DMS153 (cell line): ENCODE measurements at places on chromosomes 2 and 18.

GRCh38 chr2:176138923-176139660 is 9.6 kb downstream of the HOXD8 start:
- no peak for DNase-seq

DNA sequence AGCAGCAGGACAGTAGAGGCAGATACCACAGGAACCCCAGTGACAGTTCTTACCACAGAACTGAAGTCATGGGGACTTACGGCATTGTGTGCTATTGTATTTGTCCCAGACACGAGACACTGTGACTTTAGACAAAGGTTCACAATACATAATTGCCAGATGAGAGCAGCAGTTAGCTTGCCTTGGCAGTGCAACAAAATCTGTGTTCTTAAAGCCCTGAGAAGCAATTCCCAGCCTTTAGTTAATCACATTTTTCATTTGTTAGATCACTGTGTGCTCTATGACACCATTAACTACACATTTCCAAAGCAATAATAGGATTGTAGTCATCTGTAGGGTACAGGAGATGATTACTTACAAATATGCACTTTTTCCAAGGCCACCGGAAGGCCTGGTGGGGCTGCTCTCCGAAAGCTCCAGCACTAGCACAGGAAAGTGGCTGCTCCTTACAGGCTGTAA is 97.5 kb upstream of the LDLRAD4 start:
- DNase-seq = no peak

DNA sequence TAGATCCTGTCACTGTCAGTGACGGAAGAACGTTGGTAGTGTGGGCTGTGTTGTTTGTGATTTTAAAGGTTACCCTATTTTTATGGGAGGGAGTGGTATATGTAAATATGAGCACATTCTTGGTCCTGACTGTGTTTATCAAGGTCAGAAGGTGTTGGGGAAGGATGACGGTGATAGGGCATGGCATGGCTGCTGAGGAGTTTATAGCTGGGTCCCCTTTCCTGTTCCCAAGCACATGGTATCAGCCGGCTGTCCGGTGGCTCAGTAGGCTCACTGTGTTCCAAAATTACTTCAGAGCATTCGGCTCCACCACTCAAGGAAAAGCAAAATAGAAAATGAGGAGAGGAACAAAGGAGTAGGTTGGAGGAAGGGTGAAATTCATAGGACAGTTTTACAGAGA is 28.6 kb downstream of the IRS1 start:
- DNase-seq = no peak

DNA sequence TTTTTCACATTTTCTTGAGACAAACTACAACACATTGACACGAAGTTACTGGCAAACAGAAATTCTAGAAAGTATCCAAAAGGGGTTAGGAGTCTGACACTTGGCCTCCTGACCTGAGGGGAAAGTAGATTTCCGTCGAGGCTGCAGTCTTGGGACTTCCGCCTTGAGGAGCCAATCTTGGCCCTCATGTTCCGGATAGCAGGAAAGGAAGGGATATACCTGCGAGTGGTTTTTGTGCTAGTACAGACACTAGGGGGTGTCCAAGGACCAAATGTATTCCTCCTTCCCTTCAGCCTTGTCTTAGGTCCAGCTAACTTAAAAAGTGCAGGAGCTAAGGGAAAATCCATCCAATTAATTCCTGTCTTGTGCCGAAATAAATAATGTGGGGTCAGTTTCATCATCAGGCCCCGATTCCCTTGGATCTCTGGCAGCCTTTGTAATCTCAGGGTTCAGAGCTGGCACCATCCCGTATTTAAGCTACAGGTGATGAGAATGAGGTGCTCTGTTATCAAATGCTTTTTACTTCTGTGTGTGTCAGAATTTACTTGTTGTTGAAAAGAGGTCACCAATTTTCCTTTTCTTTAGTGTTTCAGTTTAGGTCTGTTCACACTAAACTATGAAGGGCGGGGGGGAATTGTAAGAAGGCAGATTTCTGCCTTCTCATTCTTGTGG is 330.2 kb upstream of the FANCL start:
- DNase-seq = peak; percentile 52

DNA sequence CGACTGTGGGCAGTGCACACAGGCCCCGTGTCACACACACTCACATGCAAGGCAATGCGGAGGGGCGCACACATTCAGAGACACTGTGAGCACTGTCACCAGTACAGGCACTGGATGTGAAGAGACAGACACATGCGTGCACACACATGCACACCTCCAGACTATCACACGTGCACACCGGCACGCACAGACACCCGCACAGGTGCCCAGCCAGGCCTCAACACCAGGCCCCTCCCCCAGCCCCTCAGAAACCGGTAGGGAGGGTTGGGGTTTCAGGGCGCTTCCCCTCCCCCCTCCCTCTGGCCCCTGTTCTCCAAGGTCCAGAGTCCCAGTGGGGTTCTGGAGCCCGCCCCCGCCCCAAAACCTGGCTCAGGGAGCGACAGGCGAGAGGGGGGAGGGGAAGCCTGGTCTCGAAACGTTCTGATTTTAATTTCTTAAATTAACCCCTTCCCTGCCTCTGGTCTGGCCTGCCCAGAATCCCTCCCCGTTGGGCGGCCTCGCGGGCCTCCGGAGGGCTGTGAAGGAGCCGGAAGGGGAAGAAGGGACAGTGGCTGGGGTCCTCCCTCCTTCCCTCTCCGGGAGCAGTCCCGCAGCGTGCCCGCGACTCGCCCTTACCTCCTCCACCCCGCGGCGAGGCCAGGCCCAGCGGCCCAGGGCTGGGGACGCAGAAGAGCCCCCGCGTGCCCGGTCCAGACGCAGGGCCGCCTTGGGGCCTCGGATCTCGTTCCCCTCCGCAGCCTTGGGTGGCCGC is 558 bp downstream of the FBXO41 start:
- no peak for DNase-seq

- no peak for DNase-seq
These were observed 288.5 kb downstream of the TNS1 start for GRCh38 chr2:217714287-217714751.

DNA sequence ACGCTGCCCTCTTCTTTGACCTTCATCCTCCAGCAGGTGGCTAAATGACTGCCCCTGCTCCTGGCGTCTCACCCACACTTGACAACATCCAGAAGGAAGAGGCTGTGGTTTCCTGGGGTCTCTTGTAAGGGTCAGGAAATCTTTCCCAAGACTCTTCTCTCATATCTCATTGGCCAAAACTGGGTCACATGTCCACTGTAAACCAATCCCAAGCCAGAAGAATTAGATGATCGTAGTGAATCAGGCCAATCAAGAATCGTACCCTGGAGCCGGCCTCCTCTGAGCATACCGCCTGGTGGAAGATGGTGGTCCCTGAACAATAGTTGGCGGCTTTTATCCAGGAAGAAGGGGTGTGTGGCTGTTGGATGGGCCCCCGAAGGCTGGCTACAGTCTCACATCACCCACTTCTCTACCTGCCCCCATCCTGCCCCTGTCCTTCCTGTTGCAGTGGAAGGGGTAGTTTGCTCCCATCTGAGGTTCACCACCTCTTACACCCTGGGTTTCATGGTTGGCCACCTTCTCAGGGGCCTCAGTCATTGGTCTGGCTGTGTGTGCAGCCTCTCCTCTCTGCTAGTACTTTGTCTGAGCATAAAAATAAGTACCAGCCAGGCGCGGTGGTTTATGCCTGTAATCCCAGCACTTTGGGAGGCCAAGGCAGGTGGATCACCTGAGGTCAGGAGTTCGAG is 3.8 kb downstream of the SAG start:
- DNase-seq = no peak

DNA sequence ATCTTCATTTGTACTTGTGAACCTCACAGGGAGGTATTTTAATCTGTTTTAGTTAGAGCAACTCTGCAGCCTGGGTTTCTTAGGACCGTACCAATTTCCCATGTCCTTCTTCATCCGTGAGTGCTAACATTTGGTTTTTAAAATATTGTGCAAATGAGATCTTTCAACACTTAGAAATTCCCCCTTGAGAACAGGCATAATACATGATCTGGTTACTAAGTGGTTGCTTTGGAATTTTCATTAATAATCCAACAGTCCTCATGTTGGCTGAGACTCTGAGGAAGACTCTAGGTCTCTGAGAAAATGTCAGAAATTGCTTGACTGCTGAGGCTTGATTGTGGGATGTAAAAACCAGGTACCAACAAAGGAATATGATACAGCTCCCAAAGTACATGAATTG is 125.6 kb upstream of the CDCA7 start:
- DNase-seq = no peak

DNA sequence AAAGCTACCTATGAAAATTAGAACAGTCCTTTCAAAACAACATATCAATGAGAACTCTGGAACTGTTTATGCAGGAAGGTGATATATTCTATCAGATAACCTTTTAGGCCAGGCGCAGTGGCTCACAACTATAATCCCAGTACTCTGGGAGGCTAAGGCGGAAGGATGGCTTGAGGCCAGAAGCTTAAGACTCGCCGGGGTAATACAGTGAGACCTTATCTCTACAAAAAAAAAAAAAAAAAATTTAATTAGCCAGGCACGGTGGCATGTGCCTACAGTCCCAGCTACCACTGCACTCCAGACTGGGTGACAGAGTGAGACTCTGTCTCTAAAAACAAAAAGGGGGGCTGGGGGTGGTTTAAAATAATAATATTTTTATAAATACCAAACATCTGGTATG is 77.9 kb downstream of the OSBPL1A start:
- no peak for DNase-seq

GRCh38 chr18:73917046-73917445 is 230.6 kb downstream of the FBXO15 start:
- no peak for DNase-seq

GRCh38 chr2:162917626-162918025 is 79.1 kb upstream of the KCNH7 start:
- no peak for DNase-seq

DNA sequence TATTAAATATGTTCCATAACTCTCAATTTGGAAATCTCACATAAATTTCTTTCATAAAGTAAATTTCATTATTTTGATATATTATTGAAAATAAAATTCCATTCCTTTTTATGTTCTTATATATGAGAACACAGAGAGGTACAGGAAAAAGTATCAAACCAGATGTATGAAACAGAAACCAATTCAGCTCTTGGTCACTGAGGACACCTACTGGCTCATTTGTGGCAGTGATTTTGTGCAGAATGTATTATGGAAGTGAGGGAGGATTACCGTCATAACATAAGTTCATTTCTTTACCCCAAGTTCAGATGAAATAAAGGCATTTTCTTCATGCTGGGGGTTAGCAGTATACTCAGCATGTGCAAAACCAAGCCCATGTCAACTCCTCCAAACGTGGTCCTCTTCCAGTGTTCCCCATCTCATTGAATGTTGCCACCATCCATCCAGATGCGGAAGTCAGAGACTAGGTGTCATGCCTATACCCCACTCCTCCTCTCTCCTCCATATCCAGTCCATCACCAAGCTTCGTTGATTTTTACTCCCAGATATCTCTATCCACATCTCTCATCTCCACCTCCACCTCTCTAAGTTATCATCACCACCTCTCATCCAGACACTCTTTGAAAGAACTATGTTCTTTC is 41.7 kb upstream of the MALL start:
- DNase-seq = peak; percentile 41

GRCh38 chr2:28507796-28508764 is 12.2 kb downstream of the PLB1 start:
- DNase-seq = peak; percentile 79

- DNase-seq = no peak
These were observed 186.7 kb downstream of the INSIG2 start for GRCh38 chr2:118274841-118275510.

DNA sequence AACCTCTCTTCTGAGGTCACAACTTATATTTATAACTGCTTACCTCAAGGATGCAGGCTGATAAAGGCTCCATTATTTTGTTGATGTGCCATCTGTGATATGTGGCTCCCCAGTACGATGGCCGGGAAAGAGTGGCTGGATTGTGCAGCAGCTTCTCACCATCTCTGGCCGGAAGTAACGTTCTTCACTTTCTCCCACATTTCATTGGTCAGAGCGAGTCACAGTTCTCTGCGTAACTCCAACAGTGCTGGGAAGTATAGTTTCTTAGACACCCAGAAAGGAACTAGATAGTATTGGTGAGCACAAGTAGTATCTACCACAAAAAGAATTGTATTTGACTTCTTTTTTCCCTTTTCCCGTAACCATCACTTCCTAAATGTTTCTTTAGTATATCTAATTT is 28.7 kb downstream of the ZSWIM2 start:
- no peak for DNase-seq

DNA sequence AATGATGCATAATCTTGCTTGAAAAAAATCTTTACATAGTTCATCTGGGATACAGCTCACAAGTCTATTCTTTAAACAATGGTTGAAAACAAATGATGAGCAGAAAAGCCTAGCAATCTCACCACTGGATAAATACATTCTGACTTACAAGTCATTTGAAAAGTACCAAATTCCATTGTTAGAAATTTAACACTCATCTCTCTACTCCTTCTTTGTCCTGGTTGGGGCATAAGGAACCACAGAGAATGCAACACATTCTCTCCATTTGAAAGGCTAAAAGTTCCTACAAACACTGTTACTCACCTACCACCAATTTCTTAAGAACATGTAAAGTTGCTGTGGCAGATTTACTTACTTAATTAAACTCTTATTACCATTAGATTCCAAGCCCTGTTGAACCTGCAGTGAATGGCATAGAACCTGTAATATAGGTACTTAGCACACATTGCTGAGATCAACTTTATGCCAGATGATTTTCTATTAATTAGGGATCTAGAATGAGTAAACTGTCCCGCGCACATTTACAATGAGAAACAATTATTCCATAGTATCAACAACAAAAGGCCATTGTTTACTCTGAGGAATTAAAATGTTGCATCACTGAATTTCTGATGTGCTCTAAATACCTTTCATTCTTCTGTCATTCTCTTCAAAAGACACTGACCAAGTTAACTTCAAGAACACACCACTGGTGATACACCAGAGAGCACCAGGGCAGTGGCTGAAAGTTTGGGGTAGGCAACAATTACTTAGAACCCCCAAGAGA is 69.6 kb downstream of the CABYR start:
- DNase-seq = no peak

GRCh38 chr2:27021253-27022049 is 11.3 kb upstream of the TMEM214 start:
- DNase-seq = no peak

DNA sequence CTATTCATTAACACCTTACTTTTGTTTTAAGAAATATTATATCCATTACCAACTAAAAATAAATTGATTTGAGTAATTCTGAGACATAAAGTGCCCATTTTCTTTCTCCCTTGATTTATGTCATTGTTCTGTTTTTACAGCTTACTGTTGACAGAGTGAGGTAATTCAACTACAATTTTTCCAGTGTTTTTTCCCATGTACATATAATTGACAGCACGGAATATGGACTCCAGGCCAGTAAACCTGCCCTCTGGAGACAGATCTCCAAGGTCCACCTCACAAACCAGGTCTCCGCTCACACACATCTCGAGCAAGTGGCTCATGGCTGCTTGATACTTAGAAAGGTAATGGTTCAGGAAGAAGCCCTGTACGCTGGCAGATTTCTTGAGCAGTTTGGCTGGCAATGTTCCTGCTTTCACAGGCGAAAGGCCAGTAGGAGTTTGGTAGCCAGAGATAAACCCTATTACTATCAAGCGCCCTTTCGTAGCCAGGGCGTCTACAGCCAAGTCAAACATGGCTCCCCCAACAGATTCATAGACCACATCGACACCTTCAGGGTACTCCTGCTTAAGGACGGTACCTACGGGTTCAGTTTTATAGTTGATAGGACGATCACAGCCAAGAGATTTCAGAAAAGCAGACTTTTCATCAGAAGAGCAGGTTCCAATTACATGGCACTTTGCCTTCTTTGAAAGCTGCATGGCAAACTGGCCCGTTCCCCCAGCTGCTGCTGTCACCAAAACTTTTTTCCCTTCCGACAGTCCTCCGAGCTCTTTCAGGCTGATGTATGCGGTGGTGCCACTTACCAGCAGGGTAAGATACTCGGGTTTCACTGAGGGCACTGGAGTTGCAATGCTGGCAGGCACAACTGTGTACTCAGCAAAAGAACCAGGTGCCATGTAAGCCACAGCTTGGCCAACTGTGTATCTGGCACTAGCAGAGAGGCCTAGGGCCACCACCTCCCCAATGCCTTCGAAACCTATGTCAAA is 7.4 kb downstream of the PTGR3 start:
- DNase-seq = no peak
